ENCODE measurements at places on chromosomes 12 and 14.

- DNase-seq, result no peak
These were observed 11.3 kb upstream of the SLC41A2 start for GRCh38 chr12:104969343-104969742.

- DNase-seq, result no peak
These were observed 126.5 kb downstream of the TSPAN9 start for GRCh38 chr12:3203713-3204112.

DNA sequence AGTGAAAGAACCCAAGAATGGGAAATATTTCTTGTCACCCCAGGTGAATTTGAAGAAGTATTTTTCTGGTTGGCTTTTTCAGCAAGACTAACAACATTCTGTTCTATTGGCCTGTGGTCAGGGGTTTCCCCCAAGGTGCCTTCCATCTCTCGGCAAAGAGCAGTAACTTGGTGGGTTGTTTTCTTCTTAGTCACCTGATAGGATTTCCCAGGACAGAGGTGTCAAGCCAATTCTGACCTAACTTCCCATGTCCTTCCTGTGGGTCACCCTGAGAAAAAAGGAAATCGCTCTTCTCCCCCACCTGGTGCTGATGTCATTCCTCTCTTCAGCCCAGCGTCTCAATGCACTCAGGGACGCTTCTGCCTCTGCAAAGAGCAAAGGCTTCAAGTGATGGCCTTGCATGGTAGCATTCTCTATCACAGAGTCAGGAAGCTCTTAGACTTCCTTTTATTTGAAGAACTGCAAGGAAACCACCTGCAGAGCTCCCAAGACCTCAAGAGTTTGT is 16.1 kb upstream of the IFNG start:
- DNase-seq, result no peak

GRCh38 chr14:99981806-99982205 is 83.4 kb upstream of the EVL start:
- peak; percentile 20 for DNase-seq

- peak; percentile 80 for DNase-seq
These were observed 2.0 kb downstream of the SP1 start for GRCh38 chr12:53381731-53382630.
